Stomach (tissue), 19 donors: ENCODE measurements at places on chromosomes 1 and 21. TPM values are rescaled to one million over a fixed set of nuclear protein-coding genes. Genes with fewer than 3 reads are reported as not detected.

Gene CD101
- 0.45 TPM for total RNA-seq

DNA sequence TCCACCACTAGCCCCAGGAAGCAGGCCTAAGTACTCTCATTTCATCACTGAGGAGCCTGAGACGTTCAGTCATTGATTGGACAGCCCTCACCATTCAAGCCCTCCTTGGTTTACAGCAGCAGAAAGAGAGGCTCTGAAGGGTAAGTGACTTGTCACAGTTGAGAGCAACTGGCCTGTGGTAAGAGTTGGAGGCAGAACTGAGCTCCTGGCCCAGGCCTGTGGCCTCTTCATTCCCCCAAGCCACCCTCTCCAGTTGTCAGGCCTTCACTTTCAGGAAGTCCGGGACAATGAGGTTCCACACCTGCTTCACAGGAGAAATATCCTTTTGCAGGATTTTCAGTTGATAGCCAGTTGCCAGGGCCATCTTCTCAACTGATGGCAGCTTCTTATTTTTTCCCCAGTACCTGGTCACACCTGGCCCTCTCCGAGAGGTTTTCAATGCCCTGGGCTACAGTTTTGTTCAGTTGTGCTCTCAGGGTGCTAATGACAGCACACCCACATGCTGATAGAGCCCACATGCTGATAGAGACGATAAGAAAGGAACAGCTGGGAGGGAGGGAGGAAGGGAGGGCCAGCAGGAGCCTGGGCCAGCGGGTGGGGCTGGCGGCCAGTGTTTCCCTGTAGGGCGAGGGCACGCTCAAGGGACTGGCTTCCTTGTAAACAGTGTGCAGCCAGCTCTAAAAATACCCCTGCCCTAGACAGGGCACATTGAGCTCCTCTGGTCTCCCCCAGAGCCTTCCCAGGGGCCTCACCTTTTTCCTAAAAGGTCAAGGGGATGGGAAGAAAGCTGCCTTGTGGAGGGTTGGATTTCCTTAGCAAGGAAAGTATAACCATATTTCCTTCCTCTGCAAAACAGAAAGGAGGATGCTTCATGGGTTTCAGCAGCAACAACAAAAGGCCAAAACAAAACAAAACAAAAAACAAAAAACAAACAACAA is 112.7 kb upstream of the JUN start:
- peak; percentile 89 for DNase-seq

- DNase-seq: peak; percentile 53
These were observed 8.2 kb upstream of the IL22RA1 start for GRCh38 chr1:24151175-24151533.

DNA sequence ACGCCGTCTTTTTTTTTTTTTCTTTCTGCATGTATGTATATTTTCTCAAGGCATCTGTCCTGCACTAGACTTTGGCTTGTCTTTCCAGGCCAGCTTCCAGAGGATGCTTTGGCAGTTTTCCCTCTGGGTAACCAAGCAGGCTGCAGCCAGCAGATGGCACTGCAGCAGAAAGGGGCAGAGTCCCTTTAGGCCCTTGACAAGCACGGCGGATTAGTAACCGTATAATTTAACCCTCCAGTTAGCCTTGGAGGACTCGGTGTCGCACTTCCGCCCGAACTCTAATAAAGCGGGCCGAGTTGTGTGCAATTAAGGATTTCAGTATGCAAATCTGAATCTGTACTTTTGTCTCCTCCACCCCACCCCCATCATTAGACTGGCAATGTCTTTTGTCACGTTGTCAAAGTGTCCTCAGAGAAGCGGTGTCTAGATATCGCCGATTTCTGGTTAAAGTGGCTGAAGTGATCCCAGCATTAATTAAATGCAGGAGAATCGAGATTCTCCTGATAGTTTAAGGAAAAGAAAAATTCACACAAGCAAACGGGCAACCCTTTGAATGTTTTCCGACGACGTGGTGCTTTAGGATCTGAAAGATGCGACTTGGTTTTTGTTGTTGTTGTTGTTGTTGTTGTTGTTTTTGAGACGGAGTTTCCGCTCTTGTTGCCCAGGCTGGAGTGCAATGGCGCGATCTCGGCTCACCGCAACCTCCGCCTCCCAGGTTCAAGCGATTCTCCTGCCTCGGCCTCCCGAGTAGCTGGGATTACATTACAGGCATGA is 1.1 kb upstream of the TMEM167B start:
- DNase-seq: peak; percentile 85

GRCh38 chr1:41925712-41926111 is 7.0 kb upstream of the HIVEP3 start:
- peak; percentile 27 for DNase-seq
